ENCODE measurements at places on chromosomes 5 and 9.
A peak's percentile ranks its signal among the peaks of the same experiment; 100 is the strongest.

GRCh38 chr9:137446851-137447471 lies 5.8 kb upstream of the ENTPD8 start:
- no peak for DNase-seq

DNA sequence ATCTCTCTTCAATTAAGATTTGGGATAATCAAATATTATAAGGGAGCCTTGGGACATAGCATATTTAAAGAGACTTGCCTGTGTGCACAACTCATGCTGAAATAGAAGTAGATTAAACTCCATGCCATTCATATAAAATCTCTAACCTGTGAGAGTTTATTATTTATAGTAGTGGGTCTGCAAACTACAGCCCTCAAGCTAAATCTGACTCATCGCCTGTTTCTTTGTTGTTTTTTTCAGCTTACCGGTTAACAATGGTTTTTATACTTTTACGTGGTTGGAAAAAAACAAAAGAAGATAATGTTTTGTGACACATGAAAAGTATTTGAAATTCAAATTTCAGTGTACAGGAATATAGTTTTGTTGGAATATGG lies 61.9 kb upstream of the GHR start:
- DNase-seq = no peak

DNA sequence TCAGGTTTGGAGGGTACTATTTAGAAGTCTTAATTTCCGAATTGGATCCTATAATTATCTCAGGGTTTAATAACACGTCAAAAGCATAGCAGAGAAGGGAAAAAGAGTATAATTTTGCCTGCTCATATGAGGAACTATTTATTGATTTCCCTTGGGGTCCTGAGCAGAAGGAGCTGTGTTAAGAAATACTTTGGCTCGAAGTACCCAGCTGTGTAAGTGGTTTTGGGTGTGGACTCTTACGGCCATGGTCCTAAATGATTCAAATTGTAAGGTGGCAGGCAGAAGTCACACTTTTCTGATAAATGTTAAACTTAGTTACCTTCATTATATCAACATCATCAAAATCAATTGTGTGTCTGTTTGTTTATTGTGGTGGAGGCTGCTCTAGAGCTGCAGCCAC lies 190.4 kb downstream of the MTRR start:
- DNase-seq = no peak

GRCh38 chr9:89174291-89174690 lies 4.3 kb downstream of the SHC3 start:
- DNase-seq = no peak

DNA sequence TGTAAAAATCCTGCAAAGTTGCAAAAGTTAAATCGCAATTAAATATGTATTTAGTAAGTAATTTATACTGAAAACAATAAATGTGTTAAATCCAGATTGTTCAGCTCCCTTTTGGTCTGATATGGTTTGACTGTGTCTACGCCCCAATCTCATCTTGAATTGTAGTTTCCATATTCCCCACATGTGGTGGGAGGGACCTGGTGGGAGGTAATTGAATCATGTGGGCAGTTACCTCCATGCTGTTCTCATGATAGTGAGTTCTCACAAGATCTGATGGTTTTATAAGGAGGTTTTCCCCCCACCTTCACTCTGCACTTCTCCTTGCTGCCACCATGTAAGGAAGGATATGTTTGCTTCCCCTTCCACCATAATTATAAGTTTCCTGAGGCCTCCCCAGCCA lies 140.0 kb downstream of the CDH6 start:
- DNase-seq = peak; percentile 34

DNA sequence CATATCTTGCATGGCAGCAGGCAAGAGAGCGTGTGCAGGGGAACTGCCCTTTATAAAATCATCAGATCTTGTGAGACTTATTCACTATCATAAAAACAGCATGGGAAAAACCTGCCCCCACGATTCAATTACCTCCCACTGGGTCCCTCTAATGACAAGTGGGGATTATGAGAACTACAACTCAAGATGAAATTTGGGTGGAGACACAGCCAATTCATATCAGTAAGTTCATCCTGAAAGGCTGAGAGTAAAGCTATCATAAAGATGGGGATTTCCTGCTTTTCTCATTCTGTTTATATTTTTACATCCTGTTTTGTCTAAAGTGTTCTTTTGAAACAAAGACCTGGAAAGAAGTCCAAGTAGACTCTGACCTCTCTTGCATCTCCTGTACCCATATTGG lies 28.9 kb upstream of the IL33 start:
- no peak for DNase-seq

DNA sequence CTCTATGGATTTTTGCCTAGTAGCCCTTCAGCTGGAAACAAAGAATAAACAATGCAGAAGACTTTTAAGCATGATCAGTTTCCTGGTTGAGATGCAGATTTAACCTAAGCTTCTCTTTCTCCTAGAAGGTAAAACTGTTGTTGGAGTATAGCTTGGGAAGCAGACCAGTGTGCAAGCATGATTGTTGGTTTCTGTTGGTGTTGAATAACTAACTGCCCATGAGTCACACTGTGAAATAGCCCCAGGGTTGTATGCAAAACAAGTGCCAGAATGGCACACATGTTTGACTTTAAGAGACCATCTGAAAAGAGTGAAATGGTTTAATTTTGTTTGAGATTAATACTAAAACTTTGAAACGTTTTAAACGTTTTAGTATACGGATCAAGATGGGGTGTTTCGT lies 227.1 kb downstream of the ARHGEF28 start:
- DNase-seq = no peak

GRCh38 chr9:95494416-95495371 lies 22.1 kb downstream of the PTCH1 start:
- no peak for DNase-seq

GRCh38 chr5:159186319-159186718 lies 23.0 kb downstream of the RNF145 start:
- DNase-seq = no peak

- DNase-seq = no peak
These were observed 66.8 kb upstream of the CXCL14 start for GRCh38 chr5:135645336-135646180.

DNA sequence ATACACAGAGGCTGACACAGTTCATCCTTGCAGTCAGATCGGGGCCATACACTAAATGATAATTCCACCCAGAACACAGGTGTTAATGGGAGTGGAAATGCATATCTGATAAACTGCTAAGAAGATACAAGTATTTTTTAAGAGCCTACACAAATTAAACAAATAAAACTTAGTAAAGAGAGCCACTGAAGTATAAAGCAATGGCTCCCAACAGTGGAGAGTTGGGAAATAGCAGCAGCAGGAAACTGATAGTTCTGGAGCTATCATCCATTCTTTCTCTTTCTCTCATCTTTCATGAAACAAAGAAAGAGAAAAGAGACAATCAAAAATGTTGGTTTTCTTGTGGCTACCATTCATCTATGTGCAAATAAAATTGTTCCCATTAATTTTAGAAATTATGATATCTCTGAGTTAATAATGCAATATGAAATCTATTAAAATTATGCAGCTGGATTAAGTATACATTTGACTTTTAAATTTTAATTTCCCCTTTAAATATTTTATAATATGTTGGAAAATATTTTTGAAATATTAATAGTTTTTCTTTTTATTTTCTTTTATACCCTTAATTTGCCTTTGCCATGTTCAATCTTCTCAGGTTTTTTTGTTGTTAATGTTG lies 120.8 kb downstream of the EMB start:
- no peak for DNase-seq

GRCh38 chr9:98326459-98327248 lies 71.2 kb upstream of the TBC1D2 start:
- no peak for DNase-seq

- no peak for DNase-seq
These were observed 217.8 kb upstream of the RASEF start for GRCh38 chr9:83280790-83281189.

DNA sequence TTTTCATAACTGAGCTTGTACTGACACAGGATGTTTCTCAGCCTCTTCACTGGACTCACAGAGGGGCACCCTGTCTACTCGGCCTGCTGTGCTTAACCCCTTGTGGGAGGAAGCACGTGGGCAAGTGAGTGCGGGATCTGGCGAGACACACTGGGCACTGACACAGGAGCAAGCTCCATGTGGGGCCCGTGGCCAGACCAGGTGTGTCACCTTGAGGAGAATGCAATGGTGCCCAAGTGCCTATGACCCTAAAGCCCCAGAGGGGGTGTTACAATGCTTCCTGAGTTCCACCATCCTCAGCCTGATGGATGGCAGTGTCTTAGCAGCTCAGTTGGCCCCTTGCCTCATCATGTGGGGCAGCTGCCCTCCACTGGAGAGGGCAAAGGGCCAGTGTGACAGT lies 128.9 kb downstream of the ALDH1A1 start:
- DNase-seq = no peak

DNA sequence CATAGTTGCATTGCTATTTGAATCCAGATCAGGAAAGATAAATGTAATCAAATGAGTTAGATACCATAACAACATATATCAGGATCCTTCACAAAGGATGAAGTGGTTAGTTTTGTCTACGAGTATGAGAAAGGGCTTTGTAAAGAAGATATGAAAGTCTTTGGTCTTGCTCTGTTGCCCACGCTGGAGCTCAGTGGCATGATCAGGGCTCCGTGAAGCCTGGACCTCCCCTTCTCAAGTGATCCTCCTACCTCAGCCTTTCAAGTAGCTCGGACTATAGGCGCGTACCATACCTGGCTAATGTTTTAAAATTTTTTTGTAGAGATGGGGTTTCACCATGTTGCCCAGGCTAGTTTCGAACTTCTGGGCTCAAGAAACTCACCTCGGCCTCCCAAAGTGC lies 1.8 kb downstream of the SMC5 start:
- no peak for DNase-seq

DNA sequence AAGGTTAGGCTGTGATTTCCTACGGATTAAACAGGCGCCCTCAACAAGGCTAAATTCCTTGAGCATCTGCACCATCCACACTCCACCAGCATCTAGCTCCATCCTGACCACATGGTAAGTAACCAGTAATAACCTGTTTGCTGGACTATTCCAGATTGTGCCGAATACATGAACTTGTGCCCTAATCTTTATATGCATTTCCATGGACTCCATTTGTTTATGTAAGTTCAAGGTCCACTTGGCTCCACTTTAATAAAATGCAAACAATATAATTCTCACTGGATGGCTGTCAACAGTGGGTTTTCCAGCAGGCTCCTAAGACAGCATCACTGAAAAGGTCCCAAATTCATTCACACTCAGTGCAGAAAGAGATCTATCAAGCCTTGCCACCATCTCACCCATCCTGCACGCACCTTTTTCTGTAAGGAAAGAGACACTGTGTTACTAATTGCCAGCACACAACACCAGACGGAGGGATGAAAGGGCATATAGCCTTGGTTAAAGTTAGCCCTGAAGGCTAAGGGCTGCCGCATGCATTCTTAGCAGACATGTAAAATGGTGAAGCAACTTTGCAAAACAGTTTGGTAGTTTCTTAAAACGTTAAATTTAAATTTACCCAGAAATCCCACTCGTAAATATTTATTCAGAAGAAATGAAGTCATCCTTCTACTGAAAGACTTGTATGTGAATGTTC lies 88.7 kb downstream of the GLIS3 start:
- no peak for DNase-seq

- DNase-seq = no peak
These were observed 43.9 kb upstream of the IL33 start for GRCh38 chr9:6171667-6172066.

GRCh38 chr9:72952914-72953313 lies at the start of gene ALDH1A1:
Gene ALDH1A1 (minus strand): TSS chr9:72953053. CDS start chr9:72953000, 53 bp downstream.
- DNase-seq = no peak

- no peak for DNase-seq
These were observed 398.7 kb upstream of the IRX4 start for GRCh38 chr5:2281446-2281845.

Data from SK-N-DZ (cell line).